ENCODE measurements at places on chromosomes 13 and 19.

GRCh38 chr13:110475117-110475516 is 86.4 kb downstream of the RAB20 start:
- no peak for DNase-seq

- no peak for DNase-seq
Measured at GRCh38 chr19:10290876-10291553, 1.3 kb downstream of the ICAM5 start.

DNA sequence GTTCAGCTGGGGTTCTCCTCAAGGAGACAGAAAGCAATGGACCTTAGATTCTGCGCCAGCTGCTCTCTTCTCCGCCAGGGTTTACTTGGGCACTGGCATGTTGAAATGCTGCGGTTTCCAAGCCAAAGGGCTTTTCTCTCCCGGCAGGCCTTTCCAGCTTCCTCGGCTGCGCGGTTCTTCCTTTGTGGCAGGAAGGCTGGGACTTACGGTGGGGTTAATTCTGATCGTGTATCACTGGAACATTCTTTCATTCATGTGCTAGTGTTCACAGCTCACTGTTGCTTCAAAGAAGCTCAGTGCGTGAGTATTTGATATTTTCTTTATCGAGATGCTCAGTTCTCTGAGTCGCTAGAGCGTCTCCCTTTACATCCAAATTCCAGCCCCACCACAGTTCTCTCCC is 723.2 kb downstream of the UQCRFS1 start:
- no peak for DNase-seq

- no peak for DNase-seq
Measured at GRCh38 chr19:15316498-15316897, 15.8 kb downstream of the BRD4 start.

DNA sequence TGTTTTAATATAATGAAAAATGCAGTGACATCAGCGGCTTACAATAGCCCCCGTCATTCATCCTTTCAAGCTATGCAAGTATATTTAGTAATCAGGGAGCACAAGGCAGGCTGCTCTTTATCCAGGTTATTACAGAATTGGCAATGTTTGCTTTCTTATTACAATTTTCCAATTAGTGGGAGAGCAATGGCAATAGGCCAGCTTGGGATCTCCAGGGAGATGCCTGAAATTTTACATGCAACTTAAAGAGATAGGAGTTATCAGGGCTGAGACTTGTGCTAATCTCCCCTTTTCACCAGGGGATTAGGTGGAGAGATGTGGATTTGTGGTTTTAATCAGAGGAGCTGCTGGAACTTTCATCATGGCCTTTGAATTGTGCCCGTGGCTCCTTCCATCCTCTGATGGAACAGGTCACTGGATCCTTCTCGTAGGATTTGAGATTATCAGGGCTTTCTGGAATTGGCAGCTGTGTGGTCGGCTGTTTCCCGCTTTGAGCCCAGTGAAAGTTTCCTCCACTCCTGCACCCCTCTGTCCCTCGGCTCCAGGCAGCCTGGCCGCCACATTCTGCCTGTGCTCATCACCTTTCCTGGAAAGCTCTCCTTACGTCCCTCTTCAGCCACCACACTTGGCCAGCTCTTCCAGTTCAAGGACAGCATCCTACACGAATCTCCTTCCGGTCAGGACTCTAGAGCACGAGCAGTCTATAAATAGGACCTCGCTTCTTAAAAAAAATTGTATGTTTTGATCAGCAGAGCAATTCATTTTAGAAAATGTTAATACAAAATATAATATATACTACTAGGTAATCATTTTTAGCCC is 47.0 kb downstream of the CBY2 start:
- no peak for DNase-seq

GRCh38 chr13:31461923-31462322 is 262.1 kb downstream of the B3GLCT start:
- DNase-seq: no peak

GRCh38 chr19:10339380-10339960 is at the start of gene ICAM3:
Gene ICAM3 (minus strand): TSS chr19:10339624. CDS start chr19:10339614, 10 bp downstream.
- no peak for DNase-seq
